HT-29 (cell line): ENCODE measurements at places on chromosomes 7 and 10.

GRCh38 chr10:79077488-79078173 lies 8.9 kb downstream of the ZMIZ1 start:
- DNase-seq = no peak

- no peak for DNase-seq
Measured at GRCh38 chr7:147541261-147541660, 1049.3 kb upstream of the C7orf33 start.

DNA sequence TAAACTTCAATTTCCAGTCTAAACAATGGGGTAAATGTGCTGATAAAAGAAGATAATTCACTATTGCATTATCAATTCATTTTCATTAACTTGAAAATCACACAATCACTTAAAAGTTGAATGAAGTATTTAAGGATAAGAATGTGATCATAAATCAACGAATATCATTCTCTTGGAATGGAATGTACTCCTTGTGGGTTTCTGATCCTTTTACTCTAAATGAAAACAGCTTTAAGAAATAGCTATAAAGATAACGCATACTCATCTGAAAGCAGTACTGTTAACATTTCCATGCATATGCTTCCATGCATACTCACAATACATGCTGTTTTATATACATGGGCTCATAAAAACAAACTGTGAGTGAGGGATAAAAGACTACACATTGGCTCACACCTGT lies 108.8 kb downstream of the ATE1 start:
- DNase-seq = no peak

GRCh38 chr7:601595-602340 lies 82.1 kb upstream of the PDGFA start:
- no peak for DNase-seq

DNA sequence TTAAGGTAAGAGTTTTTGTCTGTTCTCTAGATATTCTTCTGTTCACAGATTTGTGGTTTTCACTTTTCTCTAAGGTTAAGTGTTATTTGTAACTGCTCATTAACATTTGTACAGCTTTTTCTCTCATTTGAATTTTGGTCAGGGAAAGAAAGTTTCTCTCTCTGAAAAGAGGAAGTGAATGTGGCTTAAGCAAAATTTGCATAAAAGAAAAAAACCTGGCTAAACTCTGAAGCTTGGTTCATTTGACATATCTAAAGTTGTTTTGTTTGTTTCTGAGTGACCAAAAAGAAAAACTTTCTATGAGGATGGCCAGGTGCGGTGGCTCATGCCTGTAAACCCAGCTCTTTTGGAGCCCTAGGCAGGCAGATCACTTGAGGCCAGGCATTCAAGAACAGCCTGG lies 22.0 kb upstream of the SLC26A4 start:
- DNase-seq = no peak

DNA sequence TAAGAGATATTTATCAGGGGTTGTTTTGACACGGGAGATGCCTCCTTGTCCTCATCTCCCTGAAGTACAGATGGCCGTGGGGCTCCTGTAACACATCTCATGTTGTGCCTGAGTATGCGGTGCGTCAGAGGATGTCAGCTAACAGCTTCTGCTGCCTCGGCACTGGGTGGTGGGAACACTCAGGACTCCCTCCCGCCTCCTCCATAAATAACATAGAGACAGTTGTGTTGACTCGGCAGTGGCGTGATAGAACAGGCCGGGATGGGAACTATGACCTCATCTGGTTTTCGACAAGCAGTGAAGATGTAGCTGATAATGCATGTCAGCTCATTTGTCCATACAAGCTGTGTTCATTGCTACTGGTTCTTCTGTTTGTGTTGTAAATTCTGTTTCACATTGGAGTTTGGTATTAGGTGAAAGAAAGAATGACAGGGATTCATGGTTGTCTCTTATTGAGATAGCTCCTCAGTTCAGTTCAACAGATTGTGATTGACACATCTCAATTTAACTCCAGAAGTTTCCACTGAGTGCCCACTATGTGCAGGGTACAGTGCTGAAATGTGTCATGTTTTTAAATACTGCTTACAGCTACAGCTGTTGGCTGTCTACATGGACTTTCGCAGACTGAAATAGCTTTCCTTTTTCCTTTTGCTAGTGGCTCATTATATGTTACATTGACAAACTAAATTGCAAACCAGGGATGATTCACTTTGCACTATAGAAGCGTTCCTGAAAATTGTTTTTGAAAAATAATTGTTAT lies 87.4 kb downstream of the CHN2 start:
- no peak for DNase-seq

GRCh38 chr7:121447243-121447910 lies 51.3 kb upstream of the FAM3C start:
- DNase-seq = no peak

GRCh38 chr10:9451211-9451773 lies 1396.8 kb downstream of the GATA3 start:
- no peak for DNase-seq

- no peak for DNase-seq
Measured at GRCh38 chr7:46291601-46292150, 370.6 kb upstream of the IGFBP3 start.

DNA sequence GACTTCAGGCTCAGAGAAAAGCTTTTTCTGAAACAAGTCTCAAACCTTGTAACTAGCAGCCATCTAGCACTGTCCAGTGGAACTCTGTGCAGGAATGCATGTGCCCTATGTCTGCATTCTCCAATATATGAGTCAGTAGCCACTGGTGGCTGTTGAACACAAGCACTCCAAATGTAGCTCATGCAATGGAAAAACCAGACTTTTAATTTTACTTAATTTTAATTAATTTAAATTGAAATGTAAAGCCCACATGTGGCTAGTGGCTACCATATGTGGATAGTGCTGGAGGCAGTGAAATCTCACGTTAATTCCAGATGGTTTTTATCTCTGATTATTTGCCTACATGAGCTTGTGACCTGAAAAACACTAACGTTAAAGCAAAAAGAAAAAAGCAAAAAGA lies 225.1 kb downstream of the GATA3 start:
- peak; percentile 11 for DNase-seq

DNA sequence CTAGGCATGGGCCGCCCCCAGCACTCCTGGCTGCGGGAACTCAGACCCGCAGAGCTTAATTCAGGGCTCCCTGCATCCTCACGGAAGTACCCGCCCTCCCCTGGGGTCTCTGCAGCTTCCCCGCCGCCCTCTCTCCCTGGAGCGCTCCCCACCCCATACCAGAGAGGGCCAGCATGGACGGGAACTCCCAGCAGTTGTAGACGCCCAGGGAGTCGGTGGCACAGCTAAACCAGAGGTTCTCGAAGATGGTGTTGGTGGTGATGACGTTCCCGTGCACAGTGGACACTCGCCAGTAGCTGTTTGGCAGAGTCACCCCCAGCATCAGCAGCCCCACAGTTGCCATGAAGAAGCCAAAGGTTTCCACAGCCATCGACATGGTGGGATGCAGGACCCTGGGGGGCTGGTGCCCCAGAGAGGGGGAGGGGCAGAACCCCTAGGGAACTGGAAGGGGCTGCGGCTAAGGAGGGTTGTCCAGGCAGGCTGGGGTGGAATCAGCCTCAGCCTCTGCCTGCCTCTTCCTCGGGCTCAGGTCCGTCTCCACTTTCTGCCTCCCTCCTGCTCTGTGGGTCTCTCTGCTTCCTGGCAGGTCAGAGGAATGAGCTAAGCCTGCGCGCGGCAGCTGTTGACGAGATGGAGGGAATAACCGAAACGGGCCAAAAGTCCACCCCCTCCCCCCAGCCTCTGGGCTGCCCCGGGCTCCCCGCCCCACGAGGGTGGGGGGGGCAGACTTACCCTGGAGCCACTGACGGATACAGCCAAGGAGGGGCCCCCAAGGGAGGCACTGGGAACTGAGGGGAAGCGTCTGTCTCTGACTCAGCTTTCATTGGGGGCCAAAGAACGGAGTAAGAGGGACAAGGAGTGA lies at the start of gene CLDN15:
TSS of gene CLDN15 (minus strand) at position 597 of the 862 bp plus-strand sequence. CDS start at position 376, 221 bp downstream.
- no peak for DNase-seq

DNA sequence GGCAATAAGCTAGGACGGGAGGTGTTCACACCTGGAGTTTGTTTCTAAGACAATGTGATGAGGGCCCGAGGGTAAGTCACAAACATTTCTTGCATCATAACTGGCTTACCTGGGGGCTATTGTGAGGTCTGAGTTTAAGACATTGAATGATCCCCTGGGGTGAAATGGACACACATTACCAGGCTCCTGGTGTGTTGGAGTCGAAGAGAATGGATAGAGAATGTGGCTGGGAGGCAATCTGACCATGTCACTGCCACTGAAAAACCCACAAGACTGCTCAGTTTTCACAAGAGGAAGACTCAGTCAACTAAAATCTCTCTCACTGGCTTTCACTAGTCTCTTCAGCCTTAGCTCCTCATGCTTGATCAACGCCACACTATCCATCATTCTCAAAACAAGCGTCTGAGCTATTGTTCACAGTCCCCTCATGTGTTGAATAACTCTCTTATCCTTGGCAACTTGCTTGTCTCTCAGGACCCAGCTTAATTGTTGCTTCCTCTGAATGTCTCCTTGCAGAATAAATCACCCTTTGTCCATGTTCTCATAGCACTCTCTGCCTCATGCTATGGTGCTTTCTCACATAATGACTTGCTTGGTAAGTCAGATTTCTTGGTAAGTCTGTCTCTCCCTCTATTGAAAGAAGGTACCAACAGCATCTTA lies at the start of gene C10orf120:
TSS of gene C10orf120 (minus strand) at position 51 of the 660 bp plus-strand sequence. CDS start 56 bp downstream, outside the sequence.
- DNase-seq = no peak

GRCh38 chr10:112698818-112699164 lies 251.3 kb upstream of the TCF7L2 start:
- no peak for DNase-seq

- no peak for DNase-seq
Measured at GRCh38 chr7:2433713-2434550, 30.5 kb downstream of the CHST12 start.

DNA sequence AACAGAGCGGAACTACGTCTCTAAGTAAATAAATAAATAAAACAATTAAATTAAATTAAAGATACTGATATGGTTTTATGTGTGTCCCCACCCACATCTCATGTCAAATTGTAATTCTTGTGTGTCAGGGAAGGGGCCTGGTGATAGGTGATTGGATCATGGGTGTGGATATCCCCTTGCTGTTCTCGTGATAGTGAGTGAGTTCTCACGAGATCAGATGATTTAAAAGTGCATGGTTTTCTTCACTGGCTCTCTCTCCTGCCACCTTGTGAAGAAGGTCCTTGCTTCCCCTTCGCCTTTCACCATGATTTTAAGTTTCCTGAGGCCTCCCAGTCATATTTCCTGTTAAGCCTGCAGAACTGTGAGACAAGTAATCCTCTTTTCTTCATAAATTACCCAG lies 29.0 kb upstream of the OGDHL start:
- no peak for DNase-seq

DNA sequence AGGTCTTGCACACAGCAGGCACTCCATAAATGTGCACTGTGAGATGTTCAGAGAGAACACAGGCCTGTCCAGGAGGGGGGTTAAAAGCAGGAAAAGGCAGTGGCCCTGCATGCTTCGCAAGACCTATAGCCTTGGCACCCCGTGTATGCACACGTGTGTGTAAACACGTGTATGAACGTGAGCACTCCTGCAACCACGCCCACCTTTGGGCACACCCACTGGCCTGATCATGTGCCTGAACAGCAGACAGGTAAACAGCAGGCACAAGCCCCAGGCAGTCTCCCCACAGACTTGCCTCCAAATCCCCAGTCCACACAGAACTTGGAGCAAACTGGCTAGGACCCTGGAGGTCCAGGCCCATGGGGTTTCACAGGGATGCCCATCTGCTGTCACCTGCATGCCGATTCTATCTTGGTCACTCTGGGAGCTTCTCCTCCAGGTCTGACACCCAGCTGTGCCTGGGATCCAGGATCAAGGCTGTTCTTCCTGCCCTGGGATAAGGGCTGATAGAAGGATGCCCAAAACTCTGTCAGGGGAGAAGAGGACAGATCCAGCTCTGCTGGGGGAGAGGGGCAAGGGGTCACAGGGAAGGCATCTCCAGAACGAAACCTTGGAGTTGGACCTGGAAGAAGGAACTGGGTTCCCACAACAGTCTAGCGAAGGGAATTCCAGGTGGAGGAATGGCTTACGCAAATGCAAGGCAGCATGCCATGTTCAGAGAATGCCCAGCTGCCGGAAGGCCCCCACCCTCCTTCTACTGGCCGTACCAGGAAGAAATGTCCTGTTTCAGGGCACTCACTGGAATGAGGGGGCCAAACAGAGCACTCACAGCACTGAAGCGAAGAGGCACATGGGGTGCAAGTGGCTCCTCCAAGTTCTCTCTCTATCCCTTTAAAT lies 14.3 kb upstream of the ZMIZ1 start:
- no peak for DNase-seq

GRCh38 chr7:18320971-18321567 lies 174.5 kb upstream of the HDAC9 start:
- peak; percentile 73 for DNase-seq

- no peak for DNase-seq
Measured at GRCh38 chr10:1187151-1187854, 131.1 kb downstream of the WDR37 start.

- no peak for DNase-seq
Measured at GRCh38 chr7:31692871-31693270, 5.9 kb downstream of the PPP1R17 start.

DNA sequence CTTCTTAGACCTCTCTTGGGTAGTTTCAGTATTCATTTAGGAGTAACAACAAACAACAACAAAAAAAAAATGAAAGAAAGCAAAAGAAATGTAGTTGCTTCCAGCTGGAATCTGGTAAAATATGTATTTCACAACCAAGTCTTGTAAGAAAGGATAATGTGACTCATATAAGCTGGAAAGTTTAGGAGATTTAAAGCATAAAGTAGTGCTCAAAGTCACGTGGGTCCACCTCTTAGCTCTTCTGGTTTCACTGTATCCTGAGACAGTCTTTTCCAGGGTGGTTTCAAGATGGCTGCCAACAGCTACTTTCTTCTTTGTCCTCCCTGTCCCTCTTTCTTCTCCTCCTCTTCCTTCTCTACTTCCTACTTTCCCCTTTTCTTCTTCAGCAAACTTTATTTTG lies 69.5 kb upstream of the CDK13 start:
- DNase-seq = no peak

DNA sequence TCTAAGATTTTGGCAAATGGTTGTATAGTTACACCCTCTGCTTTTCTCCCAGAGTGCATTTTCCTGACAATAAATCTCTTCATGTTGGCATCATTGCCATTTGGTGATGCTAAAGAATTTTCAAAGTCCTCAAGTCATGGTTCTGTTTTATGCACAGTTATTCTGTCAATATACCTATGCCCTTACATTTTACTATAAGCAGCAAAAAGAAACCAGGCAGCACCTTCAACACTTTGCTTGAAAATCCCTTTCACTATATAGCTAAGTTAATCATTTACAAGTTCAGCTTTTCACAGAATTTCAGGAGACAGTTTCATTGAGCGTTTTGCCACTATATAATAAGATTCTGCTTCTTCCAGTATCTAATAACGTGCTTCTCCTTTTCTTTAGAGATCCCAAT lies 22.6 kb downstream of the FIGNL1 start:
- no peak for DNase-seq

DNA sequence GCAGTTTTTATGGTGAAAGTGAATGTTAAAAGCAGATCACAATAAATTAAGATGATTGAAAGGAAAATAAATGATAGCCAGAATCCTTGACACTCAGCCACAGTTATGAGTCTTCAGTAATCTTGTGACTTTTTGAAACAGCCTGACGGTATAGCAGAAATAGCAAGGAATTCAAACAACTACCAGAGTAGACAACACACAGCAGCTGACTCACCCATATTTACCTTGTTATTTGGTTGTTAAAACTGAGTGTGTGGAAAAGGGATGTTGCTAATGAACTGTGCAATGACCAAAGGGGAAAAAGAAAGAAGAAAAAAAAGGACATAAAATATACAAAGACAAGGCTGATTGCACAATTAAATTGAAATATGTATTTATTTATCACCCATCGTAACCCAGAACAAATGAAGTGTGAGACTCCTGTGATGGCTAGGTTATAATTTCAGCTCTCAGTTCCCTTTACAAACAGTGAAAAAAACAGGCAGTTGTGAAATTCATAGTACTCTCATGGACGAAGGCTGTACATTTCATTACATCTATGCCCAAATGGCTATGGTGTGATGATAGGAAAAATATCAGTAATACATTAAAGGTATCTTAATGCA lies 1023.0 kb upstream of the SORCS1 start:
- DNase-seq = no peak
